GM19239 (cell line): ENCODE measurements at places on chromosomes 1 and 21.
A peak's percentile ranks its signal among the peaks of the same experiment; 100 is the strongest.

DNA sequence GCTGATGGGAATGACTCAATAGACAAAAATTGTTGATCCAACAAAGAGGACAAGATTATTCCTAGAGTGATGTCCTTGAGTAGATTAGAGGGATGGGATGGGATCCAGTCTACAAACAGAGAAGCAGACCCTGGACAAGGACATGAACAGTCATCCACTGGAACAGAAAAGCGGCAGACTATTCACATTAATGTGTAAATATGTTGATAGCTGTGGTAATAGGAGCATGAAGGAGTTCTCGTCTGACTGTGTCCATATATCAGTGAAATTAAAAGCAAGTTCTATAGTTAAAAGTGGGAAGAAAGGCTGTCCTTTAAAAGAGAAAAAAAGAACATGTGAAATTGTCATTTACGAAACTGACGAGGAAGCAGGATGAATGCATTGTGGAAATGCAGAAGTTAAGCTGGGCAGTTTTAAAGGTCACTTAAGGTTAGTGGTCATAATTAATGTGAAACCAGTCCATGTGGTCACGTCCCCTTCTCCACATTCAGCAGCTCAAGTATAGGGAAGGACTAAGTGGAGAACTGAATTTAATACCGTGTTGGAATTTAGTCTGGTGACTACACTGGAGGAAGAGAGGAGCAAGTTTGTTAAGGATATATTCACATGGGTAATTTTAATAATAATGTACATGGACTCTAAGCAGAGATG, 62.1 kb downstream of the PIK3R3 start:
- no peak for DNase-seq

DNA sequence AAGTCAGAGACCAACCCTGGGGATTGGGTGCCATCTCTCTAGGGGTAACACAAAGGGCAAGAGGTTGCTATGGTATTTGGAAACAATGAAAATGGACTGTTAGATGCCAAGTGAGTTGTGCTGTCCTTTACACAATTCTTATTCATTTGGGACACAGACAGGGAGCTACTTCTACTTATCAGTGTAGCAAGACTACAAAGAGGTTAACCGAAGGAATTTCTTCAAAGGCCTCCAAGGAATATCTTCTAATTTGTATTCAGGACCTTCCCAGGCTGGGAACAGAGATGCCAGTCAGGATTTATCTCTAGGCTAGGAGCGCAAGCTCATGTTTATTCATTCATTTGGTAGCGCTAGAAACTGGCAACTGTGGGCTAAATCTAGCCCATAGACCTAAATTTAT, 2.6 kb downstream of the NAXE start:
- no peak for DNase-seq

- no peak for DNase-seq
Measured at GRCh38 chr1:22129501-22130117, 13.3 kb downstream of the WNT4 start.

DNA sequence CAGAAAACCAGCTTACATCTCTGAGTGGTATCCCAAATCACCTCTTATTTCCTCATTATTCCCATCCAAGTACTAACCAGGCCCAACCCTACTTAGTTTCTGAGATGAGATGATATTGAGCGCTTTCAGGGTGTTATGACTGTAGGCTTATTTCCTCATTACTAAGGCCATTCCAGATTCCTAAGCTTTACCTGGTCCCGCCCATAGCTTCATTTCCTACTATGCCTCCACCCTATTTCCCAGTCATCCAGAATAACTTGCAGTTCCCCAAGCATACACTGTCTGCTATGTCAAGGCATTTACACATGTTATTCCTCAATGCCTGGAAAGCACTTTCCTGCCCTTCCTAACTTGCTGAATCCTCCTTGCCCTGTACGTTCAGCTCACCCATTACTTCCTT, 79.3 kb upstream of the SPAG17 start:
- DNase-seq: no peak

DNA sequence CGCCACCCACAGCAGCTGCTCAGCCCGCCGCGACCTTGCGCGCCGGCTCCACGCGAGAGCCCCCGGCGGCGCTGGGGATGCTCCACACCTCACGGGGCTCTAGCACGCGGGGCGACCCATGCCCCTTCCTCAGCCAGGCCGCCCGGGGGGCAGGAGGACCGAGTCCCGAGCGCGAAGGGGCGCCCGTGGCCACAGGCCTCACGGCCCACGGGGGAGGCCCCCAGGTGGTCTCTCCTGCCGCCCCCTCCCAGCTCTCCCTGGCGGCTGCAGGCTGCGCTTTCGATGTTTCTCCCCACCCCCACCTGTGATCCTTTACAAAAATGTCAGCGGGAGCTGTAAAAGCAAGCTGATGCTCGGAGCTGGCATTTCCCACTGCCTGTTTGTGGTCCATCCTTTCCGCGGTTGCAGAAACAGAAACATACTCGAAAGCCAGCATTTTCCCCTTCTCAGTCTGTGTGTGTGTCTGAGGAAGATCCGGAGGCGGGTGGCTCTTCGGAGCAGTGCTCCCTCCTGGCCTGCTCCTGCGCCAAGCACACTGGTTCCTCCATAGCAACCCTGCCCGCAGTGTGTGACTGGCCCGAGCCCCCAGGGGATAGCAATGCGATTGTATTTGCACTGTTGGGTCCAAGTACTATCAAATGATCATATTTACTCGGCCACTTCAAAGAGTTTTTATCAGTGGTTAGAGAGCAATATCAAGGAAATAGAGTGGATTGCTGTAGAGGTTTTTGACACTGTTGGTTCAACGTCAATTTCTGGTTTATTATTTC, 2.1 kb downstream of the KIF26B start:
- no peak for DNase-seq

DNA sequence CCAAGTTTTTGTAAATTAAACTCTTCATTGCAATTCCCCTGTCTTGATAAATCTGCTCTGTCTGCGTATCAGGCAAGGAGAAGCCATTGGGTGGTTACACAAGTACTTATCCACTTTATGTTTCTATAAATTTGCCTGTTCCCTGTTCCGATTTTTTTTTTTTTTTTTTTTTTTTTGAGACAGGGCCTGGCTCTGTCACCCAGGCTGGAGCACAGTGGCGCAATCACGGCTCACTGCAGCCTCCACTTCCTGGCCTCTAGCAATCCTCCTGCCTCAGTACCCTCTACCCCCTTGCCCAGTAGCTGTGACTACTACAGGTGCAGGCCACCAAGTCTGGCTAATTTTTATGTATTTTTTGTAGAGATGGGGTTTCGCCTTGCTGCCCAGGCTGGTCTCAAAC, 11.1 kb upstream of the CSRP1 start:
- DNase-seq: no peak

- no peak for DNase-seq
Measured at GRCh38 chr1:229058111-229058561, 212.8 kb upstream of the RAB4A start.

GRCh38 chr1:162118063-162118462, 48.6 kb downstream of the NOS1AP start:
- no peak for DNase-seq

- DNase-seq: peak; percentile 8
Measured at GRCh38 chr1:245310571-245311531, 156.1 kb downstream of the KIF26B start.

DNA sequence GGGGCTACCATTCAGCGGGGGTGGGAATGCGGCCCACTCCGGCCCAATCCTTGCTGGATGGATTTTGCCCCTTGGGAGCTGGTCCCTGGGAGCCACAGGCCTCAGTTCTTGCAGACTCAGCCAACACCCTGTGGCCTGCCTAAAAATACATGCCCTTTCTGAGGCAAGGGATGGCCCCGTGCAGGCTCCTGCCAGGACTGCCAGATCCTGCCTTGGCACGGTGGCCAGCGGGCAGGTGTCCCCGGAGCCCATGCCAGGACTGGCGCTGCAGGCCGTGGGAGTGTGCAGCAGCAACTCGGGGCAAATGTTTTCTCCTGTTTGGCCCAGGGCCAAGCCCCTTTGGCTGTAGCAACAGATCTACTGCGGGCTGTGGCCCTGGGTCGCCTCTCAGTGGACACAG, 1.6 kb upstream of the PANK4 start:
- DNase-seq: no peak

DNA sequence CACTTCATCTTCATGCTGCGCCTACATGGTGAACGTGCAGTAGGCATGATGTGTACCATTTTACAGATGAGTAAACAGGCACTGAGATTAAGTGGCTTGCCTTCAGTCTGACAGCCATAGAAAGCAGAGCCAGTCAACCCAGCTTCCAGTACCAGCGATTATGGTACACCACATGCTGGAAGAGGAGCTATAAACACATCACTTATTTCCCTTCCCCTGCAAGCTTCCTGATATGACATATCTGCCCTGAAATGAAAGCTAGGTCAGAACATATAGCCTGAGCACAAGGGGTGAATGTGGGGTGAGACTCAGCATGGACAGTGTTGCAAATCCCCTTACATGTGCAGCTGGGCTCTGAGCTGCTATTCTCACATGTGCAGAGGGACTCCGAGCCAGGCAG, 33.8 kb upstream of the IL20 start:
- no peak for DNase-seq

DNA sequence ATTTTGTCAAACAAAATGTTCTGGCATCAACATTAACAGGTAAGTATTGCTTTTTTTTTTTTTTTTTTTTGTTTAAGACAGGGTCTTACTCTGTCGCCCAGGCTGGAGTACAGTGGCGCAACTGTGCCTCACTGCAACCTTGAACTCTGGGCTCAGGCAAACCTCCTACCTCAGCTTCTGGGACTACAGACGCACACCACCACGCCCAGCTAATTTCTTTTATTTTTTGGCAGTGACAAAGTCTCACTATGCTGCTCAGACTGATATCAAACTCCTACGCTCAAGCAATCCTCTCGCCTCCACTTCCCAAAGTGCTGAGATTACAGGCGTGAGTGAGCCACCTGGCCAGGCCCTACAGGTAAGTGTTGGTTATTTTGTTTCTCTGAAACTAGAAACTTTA, 2.4 kb downstream of the TUT4 start:
- DNase-seq: no peak

DNA sequence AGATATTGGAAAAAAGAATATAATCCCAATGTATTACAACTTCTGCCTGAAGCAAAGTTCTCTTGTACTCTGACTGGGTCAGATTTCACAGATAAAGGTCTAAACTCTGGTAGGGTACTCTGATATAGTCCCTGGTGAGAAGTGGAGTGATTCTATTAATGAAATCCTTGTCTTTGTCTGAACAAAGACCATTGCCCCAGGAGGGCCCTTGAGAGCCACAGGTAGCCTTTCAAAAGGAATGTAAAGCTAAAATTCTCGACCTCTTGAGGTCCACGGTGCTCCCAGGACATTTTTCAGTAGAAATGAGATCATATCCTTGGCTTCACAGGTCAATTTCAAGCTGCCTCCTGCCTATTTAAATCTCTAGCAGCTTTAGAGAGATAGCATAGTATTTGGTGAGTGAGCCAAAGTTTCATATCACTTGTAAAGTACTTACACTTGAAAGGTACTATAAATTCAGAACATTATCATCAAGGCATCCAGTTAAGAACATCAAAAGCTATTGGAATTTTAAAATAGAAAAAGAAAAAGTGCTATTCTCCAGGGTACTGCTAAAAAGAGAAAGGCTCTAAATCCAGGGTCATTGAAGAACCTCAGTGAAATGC, 10.1 kb downstream of the TNNI3K start:
- no peak for DNase-seq

DNA sequence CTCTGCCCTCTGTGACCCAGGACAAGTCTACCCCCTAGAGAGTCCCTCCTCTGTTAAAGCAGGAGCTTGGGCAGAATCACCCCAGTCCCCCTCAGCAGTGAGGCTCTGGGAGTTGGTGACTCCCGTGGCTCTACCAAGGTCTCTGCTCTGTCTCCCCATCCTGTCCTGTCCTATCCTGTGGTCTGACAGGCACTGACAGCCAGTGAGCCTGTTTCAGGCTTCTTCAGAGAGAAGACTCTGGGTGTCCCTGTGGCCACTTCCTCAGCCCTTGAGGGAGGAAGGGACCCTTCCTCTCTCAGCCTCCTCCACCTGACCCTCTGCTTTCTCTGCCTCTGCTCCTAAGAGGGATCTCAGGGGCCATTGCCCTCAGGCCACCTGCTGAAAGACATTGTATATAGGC, 148.7 kb downstream of the FCRL5 start:
- no peak for DNase-seq

DNA sequence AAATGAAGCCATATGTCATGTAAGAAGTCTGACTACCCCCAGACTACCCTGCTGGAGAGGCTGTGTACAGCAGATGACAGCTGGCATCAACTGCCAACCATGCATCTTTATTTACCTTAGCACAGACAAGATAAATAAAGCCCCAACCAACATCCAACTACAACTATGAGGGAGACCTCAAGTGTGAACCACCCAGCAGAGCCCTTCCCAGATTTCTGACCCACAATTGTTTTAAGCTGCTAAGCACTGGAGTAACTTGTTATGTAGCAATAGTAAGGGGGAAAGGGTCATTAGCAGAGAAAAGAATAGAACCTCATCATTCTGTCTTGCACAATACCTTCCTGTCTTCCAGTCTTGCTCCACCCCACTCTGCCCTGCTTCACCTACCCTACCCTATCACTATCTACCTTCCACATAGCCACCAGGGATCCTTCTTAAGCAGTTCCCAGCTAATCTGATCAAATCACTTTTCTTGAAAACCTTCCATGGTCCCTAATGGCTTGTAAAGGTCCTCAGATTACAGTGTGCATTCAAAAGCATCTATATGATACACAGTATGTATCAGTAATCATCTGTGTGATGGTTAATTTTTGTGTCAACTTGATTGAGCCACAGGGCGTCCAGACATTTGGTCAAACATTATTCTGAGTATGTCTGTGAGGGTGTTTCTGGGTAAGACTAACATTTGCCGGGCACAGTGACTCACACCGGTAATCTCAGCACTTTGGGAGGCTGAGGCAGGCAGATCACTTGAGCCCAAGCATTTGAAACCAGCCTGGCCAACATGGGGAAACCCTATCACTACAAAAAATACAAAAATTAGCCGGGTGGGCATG, 19.6 kb upstream of the RBM15 start:
- no peak for DNase-seq
